Kidney tubule cell (primary cell): ENCODE measurements at places on chromosomes 11 and 22.
A peak's percentile ranks its signal among the peaks of the same experiment; 100 is the strongest.

DNA sequence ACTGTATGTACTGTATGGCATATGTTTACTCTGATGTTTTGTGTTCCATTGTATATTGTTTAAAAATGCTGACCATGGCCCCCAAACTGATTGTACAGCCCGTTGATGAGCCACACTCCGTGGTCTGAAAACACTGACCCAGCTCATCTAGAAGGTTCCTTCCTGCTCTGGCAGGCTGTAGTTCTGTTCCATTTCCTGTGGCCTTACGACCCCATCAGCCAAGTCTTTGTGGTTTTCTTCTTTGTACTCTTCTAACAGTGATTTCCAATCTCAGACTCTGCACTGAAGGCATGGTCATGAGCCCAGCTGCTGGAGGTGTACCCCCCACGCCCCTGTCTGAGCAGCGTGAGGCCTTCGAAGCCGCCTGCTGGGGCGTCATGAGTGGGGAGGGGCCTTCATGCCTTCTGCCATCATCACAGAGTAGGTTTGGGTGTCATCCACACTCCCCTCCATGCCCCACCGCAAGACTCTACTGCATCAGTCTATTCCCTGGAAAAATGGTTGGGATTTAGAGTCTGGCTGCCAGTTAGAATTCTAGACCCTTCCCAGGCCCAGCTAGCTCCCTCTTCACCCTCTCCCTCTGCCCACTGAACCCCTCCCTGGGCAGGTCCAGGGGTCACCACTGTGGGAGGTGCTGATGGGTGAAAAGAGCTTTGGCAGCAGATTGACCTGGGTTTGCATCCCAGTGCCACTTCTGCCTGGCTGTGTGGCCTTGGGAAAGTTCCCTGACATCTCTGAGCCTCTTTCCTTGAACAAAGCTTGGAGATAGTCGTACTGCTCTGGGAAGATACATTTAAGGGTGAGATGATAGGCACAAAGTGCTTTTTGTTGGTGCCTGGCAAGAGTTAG, 11.3 kb upstream of the C11orf96 start:
- peak; percentile 32 for DNase-seq

GRCh38 chr11:110077831-110078325, 15.3 kb upstream of the ZC3H12C start:
- DNase-seq = peak; percentile 83

DNA sequence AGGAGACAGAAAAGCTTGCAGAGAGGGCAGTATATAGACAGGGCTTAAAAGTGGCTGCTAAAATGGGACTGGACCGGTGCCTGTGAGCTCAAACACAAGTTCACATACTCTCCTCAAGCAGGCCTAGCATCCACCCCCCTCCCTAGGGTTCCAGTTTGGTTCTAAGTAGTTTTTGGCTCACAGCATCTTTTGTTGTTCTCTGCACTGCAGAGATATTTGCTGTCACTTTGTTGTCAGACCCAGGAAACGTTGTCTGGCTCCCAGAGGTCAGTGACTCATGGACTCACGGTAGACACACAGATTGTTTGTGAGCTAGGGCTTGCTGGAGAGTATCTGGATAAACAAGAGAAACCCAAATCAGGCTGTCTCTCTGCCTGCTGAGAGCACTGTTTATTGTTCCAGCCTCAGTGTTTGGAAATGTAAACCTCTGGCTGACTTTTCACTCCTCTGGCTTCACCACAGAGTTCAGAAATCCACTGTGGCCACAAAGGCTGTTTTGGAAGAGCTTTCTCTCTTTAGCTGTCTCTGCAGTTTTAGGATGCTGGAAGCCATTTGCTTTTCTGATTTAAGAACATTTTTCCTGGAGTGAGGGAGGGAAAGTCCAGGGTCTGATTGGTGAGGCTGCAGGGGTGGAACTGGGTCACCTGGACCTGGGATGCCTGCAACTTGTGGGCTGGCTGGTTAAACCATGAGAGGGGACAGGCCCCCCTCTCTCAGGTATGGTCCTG, 303.7 kb upstream of the PLET1 start:
- DNase-seq = peak; percentile 34

- no peak for DNase-seq
Measured at GRCh38 chr11:76257074-76257719, 50.9 kb upstream of the WNT11 start.

GRCh38 chr11:55481416-55481815, 72.9 kb upstream of the OR4C15 start:
- no peak for DNase-seq

GRCh38 chr11:110076371-110076965, 16.7 kb upstream of the ZC3H12C start:
- DNase-seq = peak; percentile 69

- no peak for DNase-seq
Measured at GRCh38 chr11:1747753-1748635, 2.4 kb downstream of the IFITM10 start.

DNA sequence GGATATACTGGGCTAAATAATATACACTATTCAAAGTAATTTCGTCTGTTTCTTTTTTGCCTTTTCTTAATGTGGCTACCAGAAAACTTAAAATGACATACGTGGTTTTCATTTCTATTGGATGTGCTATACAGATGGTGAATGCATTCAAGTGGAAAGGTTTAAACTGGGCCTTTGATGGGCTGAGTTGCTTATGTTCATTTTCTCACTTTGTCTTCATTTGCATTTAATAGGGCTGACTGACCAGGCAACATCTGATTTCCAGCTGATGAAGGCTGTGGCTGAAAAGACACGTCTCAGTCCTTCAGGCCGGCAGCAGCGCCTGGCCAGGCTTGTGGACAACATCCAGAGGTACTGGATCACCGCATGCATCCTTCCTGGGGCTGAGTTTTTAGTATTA, 27.9 kb downstream of the PIWIL4 start:
- DNase-seq = no peak

- DNase-seq = peak; percentile 90
Measured at GRCh38 chr22:36332623-36333332, 55.0 kb downstream of the MYH9 start.

DNA sequence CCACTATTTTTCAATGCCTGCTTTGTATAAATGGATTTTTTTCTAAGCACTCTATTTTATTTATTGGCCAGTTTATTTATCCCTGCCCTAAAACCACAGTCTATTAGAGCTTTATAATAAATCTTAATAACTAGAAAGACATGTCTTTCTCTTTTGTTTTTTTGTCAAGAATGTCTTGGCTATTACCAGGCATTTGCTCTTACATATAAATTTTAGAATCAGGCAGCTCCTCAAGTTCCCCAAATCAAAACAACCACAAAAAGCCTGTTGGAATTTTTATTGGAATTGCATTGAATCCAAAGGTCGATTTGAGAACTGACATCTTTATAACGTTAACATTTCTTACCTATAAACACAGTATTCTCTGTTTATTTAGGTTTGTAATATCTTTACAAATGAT, 85.8 kb upstream of the SC5D start:
- no peak for DNase-seq

DNA sequence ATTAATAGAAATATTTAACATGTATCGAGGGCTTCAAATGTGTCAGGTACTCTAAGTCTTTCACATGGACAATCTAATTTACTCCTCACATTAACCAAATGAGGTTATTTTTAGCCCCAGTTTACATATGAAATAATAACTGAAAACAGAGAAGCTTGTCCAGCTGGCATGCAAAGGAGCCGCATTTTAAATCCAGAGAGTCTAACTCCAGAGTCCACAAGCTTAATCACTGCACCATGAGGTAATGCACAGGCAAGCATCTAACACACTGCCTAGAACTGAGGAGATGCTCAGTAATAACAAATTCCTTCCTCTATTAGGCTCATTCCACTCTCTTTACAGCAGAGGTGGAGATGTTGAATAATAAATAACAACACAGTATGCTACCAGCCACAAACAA, 165.7 kb upstream of the GUCY1A2 start:
- DNase-seq = peak; percentile 8

DNA sequence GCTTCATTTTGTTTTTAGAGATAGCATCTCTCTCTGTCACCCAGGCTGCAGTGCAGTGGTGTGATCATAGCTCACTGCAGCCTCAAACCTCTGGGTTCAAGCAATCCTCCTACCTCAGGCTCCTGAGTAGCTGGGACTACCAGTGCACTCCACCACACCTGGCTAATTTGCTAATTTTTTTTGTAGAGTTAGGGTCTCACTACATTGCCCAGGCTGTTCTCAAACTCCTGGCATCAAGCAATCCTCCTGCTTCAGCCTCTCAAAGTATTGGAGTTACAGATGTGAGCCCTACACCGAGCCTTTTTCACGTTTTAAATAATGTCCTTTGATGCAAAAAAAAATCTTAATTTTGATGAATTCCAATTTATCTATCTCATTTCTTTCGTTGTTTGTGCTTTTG, 75.4 kb upstream of the LINC01488 start:
- DNase-seq = no peak

GRCh38 chr11:75264971-75265370, 24.4 kb downstream of the TPBGL start:
- no peak for DNase-seq

GRCh38 chr11:72378704-72379383, 55.5 kb downstream of the CLPB start:
- DNase-seq = no peak

- DNase-seq = no peak
Measured at GRCh38 chr22:32652645-32653270, 148.7 kb upstream of the TIMP3 start.

- no peak for DNase-seq
Measured at GRCh38 chr11:108148556-108148955, 27.2 kb downstream of the ACAT1 start.

DNA sequence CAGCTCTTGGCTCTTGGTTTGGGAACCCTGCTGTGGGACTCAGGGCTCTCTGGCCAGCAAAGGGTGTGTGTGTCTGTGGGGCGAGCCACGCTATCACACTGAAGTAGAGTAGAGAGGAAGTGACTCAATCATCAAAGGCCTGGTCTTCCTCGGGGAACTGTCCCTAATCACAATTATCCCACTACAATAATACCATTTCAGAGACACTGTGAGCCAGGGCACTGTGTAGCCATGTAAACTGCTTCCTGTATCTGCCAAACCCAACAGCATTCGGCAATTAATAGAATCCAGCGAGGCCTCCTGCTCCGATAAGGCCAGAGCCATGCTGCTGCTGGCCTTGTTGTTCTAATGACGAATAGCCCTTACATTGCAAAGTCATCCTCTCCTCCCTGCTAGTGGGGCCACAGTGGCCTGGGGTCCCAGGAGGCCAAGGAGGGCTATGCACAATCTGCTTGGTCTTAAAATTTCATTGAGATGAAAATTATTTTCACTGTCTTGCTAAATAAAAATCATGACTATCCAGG, 49.8 kb upstream of the LMO2 start:
- DNase-seq = peak; percentile 18

DNA sequence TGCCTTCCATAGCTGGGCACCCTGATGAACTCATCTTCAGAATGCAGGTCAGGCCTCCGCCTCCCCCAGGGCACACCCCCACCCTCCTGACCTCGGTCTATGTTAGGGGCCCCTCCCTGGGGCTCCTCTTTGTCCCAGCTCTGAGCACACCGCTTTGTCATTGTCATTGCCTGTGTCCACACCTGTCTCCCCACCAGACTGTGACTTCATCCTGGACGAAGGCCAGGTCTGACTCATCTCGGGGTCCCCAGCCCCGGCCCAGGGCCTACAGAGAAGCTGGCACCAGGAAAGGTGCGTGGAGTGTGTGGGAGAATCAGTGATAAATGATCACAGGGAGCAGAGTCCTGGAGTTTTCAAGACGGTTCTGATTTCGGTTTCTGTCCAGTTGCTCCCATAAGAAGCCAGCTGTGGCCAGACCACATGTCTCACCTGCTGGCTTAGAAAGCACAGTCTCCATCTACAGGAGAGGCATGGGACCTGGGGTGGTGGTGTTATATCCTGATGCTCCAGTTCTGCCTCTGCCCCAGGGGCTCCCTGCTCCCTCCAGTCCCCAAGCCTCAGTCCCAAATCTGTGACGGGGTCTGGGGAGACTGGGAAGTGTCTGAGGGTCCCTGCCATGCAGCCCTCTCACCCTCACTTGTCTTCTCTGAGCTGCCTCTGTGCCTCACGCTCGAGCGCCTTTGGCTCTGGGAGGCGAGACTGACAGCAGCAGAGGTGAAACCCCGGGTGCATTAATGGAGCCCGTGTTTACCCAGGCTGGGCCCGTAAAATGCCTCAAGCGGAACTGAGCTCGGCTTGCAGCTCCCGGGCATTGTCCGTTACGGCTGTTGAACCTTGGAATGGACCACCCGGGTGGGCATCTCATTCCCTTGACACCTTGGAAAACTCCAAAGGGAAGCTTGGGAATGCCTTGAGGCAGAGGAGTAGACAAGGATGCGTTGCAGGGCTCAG, 85.5 kb upstream of the WNT11 start:
- peak; percentile 89 for DNase-seq

GRCh38 chr11:83711106-83711527, 424.9 kb upstream of the CCDC90B start:
- no peak for DNase-seq

GRCh38 chr22:17829695-17830042, 55.4 kb upstream of the BID start:
- no peak for DNase-seq

DNA sequence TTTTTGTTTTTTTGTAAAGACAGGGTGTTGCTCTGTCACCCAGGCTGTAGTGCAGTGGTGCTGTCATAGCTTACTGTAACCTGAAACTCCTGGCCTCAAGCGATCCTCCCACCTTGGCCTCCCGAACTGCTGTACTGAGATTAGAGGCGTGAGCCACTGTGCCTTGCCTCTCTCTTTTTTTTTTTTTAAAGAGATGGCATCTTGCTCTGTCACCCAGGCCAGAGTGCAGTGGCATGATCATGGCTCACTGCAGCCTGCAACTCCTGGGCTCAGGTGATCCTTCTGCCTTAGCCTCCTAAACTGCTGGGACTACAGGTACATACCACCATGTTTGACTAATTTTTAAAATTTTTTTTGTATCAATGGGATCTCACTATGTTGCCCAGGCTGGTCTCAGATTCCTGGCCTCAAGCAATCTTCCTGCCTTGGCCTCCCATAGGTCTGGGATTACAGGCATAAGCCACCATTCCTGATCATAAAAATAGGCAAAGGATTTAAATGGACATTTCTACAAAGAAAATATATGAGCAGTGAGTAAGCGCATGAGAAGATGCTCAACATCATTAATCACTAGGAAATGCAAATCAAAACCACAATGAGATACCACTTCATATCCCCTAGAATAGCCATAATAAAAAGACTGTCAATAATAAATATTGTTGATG, 17.3 kb upstream of the CLNS1A start:
- DNase-seq = no peak

GRCh38 chr22:23696326-23696851, 5.6 kb downstream of the RGL4 start:
- no peak for DNase-seq

- DNase-seq = no peak
Measured at GRCh38 chr22:39245130-39246039, 603 bp upstream of the PDGFB start.
